ENCODE measurements at places on chromosomes 13 and 19.

GRCh38 chr19:35787227-35787799, 11.9 kb downstream of the ARHGAP33 start:
- no peak for DNase-seq

DNA sequence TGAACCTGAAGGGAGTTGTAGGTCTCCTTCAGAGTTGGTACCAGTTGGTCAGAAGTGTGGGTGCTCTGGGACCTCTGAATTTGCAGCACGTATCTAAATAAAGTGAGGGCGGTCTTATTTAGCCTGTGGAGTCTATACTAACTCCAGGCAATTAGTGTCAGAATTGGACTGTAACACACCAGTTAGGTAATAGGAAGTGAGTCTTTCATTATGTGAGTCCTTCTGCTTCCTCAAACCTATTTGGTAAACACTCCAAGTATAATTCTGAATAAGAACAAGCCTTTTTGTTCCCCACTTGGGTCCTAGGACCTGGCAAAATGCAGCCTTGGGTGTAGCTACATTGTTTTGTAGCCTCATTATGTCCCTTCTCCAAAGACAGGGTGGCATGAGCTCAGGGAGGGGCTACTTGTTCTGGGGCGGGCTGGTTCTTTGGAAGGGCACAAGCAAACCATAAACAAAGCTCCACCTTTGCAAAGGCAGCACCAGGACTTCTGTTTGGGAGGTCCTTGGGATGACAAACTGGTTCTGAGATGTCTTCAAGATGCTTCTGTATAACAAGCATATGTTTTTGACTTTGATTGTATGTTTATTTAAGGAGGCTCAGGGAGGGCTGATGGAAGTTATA, 418.0 kb downstream of the ZNF536 start:
- DNase-seq, result peak; percentile 4

DNA sequence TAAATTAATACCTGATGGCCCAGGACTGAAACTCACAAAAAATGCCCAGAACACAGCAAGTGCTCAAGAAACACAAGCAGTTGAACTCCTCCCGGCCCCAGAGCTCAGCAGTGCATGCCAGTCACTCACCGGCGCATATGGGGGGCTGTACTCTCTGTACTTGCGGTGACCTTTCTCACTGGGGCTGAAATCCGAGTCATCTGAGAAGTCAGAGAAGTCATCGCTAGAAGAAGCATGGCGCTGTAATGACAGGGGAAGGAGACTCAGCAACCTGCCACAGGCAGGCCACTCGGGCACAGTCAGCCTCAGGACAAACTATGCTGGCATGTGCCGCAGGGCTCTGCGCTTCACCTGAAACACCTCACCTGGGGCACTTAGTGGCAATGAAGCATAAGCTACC, 19.7 kb downstream of the ZC3H4 start:
- DNase-seq, result peak; percentile 48

DNA sequence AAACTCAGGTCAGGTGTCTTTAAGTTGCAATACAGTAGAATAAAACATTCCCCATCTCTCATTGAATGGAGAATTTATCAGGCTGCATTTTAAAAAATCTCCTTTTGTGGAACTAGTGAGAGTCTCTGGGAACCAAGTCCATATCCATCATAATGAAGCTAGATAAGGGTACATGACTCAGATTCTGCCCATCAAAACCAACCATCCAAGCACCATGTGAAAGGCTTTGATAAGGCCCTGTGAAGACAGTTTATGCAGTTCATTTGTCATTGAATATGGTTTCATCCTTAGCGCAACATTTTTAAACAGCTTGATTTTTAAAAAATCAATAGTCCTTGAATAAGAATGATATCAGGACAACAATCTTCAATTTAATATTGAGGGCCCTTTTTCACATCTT, 56.3 kb upstream of the DIAPH3 start:
- no peak for DNase-seq

GRCh38 chr19:2274931-2275535, 6.9 kb downstream of the PEAK3 start:
- DNase-seq, result peak; percentile 71

- no peak for DNase-seq
Observed at GRCh38 chr19:47663911-47664771, 49.1 kb upstream of the EHD2 start.

All from kidney (tissue), 22 donors.